ENCODE measurements at places on chromosomes 5 and 9.
A peak's percentile ranks its signal among the peaks of the same experiment; 100 is the strongest.

- no peak for DNase-seq
Observed at GRCh38 chr5:54401515-54401914, 54.0 kb upstream of the HSPB3 start.

DNA sequence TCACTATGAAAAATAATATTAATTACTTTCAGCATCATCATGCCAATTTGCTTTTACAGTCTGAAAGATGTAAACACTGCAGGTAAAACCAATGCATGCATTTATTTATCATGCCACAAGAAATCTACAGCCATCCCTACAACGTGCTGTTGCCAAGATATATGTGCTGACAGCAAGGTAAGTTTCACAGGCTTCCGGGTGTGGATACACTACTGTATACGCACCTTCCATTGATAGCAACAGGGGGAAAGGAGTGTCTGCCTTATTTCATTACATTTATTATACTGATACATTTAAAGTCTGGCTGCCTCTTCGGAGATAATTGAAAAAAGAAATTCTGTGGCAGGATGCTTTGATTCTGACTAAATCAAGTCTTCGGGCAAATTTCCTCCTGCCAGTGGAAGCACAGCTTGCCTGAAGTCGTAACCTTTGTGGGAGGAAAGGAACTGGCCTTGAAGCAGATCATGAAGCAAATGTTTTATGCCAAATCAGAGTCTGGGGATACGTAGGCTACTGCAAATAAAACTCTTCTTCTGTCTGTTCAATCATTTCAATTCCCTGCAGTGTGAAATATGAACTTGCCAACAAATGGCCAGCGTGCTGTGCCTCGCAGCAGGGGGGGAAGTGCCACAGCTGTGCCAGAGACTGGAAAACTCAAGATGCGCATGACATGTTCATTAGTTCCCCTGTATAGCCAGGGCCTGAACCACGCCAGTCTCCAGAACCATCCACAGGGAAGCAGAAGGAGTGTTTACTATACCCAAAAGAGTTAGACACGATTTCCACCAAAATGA, 268.1 kb downstream of the EFNA5 start:
- DNase-seq = peak; percentile 17

GRCh38 chr9:130990978-130991777, 17.8 kb upstream of the LAMC3 start:
- DNase-seq = no peak

DNA sequence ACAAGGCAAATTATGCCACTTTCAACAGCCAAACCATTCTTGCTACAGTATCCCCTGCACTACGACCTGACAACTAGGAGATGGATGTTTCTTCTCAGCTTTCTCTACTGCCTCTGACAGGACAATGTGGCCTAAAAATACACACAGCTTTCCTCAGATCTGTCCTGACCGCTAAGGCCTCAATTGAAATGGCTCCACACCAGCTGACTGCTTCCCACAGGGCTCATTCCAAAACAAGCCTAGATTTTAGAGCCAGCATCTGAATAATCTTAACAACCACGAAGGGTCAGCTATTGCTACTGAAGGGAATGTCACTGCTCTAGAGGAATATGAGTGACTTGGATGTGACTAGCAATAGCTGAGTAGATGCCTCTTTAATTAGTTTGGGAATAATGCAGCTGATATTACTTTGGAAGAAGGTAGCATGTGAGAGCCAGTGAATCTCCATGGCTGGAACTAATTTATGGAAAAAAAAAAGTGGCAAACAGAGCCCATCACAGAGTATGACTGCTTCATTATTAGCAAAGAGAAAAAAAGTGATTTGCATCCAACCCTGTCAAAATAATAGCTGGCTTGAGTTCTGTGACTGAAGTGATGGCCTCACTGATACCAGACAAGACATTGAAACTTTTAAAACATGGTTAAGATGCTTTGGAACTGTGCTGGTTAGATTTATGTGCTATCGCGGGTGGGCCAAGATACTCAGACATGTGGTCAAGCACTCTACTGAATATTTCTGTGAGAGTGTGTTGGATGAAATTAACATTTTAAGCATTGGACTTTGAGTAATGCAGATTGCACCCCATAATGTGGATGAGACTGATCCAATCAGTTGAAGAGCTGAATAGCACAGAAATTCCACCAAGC, 450.2 kb downstream of the NR2F1-AS1 start:
- DNase-seq = no peak

DNA sequence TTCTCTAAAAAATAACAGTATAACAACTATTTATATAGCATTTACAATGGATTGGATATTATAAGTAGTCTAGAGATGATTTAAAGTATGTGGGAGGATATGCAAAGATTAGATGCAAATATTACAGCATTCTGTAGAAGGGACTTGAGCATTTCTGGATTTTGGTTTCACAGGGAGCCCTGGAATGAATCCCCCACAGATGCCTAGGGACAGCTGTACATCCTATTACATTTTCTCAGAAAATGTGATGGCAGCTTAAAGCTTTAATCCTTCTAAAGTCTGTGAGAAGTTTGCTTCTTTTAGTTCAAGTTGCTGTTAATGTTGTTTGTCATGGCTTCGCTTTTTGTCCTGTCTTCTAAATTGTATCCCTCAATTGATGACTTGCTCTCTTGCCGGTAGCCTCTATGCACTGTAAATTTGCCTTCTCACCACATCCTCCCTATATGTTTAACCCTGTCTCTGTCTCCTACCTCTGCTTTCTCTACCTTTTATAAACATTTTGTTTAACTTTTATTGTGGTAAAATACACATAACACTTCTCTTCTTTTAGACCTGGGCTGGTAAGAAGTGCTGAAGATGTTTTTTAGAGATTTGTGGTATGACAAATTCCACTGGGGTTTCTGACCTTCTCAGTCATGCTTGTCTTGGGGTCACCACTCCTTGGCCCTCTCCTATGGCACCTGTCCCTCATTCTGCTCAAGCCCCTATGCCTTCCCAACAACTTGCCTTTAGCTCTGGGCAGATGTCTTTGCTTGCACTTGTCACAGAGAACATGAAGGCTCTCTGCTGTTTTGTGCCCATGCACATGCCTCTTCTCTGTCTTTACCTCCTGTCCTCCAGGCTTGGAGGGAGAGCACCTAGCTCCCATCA, 37.9 kb downstream of the LNPEP start:
- no peak for DNase-seq

- no peak for DNase-seq
Observed at GRCh38 chr5:155270725-155271124, 257.2 kb downstream of the KIF4B start.

DNA sequence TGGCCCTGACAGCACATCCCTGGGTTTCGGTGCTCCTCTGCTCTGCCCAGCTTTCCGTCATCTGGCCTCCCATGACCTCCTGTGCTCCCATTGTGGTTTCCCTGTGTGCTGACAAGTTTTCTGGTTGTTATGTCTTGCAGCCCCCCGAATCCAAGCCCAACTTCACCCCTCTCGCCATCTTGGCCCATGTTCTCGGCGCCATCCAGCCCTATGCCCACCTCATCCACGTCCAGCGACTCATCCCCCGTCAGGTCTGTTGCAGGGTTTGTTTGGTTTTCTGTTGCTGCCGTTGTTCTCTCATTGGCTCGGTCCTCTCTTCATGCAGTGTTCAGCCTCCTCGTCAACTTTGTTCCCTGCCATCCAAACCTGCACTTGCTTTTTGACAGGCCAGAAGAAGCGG, 196.4 kb downstream of the NR3C1 start:
- no peak for DNase-seq

DNA sequence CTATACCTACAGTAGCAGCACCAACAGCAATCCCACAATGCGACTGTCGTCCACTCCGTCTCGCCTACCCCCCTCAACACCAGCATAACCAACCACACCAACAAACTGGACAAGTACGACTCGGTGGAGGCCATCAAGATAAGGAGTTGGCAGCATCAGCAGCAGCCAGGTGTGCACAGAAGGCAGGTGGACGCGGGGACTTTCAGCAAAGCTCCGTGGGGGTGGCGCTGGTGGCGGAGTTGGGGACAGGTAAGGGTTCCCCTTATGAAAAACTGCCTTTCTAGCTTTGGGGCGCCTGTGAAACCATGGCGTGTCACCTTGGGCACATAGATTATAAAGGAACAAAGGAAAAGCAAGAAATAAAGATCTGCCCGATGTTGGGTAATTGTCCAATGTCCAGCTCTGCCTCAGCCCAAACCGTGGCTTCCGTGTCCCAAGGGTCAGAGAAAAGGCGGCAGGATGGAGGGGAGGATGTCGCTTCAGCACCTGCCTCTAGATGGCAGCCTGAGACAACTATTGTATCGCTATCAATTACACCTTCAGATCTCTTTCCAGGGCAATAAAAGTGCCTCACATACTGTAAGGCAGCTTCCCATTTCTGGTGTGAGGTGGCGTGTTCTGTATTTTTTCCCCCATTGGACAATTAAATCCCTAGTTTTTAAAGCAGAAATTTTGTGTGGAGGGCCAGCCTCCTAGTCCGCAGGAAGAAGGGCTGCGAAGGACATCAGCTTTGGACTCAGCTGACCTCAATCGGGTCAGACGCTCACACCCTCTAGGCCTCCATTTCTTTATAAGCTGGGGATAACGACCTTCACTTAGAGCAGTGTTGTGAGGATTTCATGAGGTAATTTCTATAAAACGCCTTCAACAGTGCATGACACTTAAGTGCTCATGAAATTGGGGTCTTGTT, 58.8 kb downstream of the MTRR start:
- DNase-seq = peak; percentile 44

- no peak for DNase-seq
Observed at GRCh38 chr5:149873896-149874295, 70.7 kb downstream of the PDE6A start.

DNA sequence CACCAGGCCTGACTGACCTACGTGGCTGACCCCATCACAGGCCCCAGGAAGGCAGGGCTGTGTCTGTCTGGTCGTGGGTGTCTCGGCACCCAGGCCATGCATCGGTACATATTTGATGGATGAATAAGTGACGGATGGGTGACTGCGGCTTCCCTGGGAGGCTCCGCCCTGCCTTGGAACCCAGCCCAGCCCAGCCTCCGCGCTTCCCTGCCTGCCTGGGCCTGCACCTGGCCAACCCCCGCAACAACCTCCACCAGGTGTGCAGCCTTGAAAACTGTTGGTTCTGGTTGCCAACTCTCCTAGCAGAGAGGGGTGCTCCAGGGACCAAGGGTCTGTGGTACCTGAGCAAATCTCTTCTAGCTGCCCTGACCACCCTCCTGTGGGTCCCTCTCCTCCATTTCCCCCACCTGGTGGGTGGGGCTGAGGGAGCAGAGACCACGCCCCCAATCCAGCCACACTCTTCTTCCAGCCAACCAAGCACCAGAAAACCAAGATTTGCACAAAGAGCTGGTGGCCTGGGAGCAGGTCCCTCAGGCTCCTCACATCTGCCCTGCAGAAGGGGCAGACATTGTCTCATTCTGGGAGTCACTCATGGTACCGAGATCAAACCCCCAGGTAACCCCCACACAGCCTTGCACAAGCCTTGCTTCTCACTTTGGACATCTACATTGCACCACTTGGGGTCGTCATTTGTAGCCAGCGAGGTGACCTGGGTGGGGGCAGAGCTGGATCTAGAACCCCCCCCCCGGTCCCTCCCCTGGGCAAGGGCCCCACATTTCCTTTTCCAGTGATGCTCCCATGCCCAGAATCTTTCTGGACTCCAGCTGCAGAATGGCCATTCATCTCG, 100.6 kb upstream of the IER5L start:
- DNase-seq = no peak

GRCh38 chr9:71824257-71824656, 55.9 kb upstream of the CEMIP2 start:
- DNase-seq = no peak

- peak; percentile 51 for DNase-seq
Observed at GRCh38 chr9:4137681-4138099, 162.2 kb downstream of the GLIS3 start.

- peak; percentile 23 for DNase-seq
Observed at GRCh38 chr5:172284611-172284980, 1.0 kb upstream of the UBTD2 start.

DNA sequence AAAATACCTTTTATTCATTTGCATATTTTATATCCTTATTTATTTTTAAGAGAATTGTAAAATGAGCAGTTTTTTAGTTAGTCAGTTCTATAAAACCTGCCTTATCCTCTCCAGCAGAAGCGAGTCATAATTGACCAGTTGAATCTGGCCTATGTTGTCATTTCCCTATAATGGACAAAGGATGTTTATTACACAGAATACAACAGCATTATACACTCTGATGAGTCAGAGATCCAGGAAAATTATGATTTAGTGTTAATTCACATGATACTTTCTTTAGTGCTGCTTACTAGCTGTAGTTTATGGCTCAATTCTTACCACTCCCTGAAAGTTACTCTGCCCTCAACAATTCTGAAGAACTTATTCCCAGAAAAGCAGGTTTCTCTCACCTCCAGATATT, 26.8 kb upstream of the LURAP1L start:
- DNase-seq = peak; percentile 48

DNA sequence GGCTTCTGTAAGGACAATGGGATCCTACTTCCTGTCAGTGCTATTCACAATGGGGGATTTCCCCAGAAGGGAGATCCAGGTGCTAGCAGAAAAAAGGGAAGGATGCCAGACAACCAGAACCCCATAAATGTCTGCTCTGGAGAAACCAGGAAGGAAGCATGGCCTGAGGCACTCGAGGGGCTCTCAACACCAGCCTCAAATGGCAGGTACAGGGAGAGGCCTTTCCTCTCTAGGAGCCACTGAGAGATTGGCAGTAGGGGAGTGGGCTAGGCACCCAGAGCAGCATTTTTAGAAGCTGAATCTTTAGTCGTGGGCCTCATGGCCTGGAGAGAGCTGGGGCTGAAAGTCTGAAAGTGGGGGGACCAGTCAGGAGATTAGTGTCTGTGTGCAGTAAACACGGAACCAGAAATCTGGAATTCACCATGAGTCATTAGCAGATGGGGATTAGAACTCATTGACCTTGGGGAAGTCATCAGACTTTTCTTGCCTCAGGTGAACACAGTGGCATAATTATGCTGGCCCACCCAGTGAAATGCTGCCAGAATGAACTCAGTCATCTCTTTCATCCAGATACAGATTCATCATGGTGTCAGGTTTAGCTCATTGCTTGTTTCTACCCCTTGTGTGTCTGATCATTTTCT, 28.3 kb downstream of the ARHGEF28 start:
- DNase-seq = peak; percentile 76

DNA sequence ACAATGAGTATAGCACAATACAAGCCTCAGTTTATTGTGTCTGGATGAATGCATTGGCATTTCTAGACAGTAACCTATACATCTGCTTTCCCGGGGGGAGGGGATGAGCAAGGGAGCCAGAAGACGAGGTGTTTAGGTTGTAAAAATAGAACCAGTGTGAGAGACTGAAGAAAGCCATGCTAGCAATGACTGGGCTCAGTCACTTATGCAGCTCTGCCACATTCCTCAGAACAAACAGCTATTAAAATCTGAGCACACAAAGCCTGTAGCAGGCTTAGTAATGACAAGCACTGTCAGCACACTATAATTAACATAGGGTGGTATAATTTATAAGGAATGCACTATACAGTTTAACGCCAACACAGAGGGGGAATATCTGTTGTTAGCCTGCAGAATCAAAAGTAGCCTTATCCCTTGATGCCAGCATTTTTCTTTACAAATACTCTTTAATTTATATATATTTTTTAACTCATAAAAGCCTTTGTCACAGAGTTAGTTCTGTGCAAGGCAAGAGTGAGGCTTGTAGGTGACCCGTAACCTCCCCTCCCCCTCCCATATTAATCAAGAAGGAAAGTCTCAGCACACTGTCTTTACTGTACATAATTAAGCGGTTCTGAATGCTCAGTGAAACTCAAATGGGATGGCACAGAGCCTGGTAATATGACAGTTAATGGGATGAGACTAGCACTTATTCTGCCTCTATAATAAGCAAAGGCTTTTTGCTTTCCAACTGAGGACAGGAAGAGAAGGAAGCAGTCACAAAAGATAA, 295.4 kb downstream of the CSNK1G3 start:
- no peak for DNase-seq
